ENCODE measurements at places on chromosomes 16 and 17. TPM values are rescaled to one million over a fixed set of nuclear protein-coding genes. Genes with fewer than 3 reads are reported as not detected.
A peak's percentile ranks its signal among the peaks of the same experiment; 100 is the strongest.

DNA sequence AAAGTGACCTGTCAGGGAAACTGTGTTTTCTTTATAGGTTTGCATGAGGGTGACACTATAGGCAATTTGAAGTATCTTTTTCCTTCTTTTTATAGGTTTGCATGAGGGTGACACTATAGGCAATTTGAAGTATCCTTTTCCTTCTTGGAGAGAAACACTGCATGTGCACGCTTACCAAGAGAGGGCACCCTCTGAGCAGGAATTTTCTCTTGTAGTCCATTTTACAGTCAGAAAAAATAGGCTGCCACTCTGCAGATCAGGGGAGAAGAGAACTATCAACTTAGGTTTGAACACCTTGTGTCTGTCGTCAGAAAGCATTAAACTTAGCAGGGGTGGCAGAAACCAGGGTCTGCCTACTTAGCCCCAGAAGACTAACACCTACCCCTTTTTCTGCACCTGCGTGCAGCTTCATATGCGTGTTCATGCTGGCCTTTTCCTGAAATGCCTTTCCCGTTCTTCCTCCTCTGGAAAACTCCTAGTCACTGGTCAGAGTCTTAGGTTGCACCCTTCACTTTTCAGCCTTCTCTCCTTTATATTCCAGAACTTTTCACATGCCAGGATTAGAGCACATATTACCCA lies 16.4 kb upstream of the SMIM36 start:
- no peak for DNase-seq

- no peak for DNase-seq
Measured at GRCh38 chr16:28182183-28182582, 29.6 kb downstream of the XPO6 start.

DNA sequence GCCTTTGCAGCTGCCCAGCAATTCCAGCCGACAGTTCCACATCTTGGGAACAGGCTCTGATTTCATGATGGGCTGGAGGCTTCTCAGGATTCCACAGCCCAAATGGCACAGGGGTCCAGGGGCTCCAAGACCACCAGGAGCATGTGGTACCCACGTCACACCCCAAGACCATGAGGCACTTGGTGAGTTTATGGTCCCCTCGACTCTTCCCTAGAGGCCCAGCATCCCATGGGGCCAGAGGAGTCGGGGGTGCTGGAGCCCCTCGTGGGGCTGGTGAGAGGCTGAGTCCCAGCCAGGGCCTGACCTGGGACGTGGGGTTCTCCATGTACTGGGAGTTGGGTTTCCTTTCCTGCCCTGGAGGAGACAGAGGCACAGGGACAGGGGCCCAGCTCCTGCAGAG lies 10.1 kb upstream of the KRTAP17-1 start:
- no peak for DNase-seq

DNA sequence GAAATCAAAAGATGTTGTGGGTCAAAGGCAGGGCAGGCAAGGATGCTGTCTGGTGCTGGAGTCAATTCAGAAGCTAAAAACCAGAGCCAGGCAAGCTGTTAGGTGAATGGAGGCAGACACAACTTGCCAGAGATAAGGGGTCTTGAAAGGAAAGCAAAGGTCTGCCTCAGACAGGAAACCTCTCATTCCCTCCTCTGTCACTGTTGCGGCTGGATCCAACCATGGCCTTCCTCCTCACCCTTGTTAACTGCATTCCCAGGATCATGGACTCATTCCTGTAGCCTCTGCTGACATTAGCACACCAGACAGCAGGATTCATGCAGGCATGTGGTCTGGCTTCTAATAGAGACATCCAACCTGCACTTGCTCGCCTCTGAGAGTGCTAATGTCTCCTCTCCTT lies 186.7 kb upstream of the HS3ST3A1 start:
- DNase-seq = no peak

GRCh38 chr17:2253362-2253761 lies 50.2 kb downstream of the SMG6 start:
- no peak for DNase-seq

- DNase-seq = no peak
Measured at GRCh38 chr17:45266372-45266926, 4.6 kb upstream of the SPATA32 start.

DNA sequence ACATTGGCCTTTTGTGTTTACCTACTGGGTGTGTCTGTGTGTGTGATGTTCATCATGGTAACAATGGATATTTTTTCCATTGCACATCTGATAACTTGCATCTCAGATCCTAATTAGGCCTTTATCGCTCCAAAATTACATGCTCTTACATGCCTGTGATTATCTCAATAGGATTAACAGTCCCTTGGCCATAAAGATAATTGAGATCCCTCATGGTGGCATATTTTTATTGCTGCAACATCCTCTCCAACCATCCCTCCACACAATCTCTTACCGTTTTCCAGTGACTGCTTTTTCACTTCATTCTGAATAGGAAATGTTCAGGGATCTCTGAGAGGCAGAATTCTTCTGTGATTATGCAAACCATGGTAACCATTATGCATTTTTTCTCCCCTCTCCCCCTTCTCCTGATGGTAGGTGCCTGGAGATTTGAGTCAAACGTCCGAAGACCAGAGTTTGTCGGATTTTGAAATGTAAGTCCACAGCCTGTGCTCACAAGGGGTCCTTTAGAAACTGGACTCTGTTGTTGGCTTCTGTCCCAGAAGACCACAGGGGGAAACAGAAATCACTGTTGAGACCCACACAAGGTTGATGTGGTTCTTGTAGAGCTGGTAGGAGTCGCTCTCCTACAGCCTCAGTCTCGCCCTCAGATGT lies 405.5 kb downstream of the CPPED1 start:
- DNase-seq = no peak

DNA sequence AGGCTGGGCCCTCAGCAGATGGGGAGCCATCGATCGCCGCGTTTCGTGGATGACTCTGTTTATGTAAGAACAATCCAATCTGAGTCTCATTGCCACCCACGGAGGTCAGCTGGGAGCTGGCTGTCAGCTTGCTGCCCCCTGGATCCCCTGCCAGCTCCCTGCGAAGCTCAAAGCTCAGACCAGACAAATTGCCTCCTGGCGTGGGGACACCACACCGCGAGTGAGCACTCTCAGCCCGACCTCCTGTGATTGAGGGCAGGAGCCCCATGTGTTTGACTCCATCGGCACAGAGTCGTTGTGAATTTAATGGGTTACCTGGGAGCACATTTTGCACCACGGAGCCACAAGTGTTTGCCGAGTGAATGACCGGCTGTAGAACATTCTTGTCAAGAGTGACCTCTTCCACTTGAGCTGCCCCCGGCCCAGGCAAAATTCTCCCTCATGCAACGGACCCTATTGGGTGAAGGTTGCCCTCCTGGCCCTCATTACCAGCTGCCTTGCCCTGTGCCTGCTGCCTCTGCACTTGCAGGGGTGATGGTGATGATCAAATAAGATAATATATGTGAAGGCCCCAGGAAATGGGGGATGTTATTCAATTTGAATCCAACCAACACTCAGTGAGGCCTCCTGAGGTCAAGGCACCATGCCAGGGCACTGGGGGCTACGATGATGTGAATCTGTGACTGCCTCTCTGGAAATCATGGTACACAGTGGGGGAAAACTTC lies 7.6 kb upstream of the GFAP start:
- no peak for DNase-seq

- DNase-seq = peak; percentile 76
Measured at GRCh38 chr17:42409523-42410318, 13.3 kb downstream of the CAVIN1 start.

DNA sequence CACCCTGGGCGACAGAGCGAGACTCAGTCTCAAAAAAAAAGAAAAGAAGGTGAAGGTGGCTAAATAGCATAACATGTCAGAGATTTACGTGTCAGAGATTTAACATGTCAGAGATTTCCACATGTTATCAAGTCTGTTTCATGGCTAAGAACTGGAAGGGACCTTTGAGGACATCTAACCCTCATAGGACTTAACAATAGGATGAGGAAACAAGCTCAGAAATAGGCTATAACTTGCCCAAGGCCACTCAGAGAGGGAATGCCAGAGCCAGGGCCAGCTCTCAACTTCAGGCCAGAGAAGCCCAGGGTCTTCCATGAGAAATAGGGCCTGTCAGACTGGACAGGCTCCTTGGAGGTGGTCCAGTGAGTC lies 26.8 kb upstream of the ZNF629 start:
- DNase-seq = no peak

- DNase-seq = peak; percentile 35
Measured at GRCh38 chr17:50893183-50893993, 27.2 kb upstream of the TOB1 start.

- DNase-seq = no peak
Measured at GRCh38 chr17:2631211-2631610, 37.8 kb downstream of the PAFAH1B1 start.

DNA sequence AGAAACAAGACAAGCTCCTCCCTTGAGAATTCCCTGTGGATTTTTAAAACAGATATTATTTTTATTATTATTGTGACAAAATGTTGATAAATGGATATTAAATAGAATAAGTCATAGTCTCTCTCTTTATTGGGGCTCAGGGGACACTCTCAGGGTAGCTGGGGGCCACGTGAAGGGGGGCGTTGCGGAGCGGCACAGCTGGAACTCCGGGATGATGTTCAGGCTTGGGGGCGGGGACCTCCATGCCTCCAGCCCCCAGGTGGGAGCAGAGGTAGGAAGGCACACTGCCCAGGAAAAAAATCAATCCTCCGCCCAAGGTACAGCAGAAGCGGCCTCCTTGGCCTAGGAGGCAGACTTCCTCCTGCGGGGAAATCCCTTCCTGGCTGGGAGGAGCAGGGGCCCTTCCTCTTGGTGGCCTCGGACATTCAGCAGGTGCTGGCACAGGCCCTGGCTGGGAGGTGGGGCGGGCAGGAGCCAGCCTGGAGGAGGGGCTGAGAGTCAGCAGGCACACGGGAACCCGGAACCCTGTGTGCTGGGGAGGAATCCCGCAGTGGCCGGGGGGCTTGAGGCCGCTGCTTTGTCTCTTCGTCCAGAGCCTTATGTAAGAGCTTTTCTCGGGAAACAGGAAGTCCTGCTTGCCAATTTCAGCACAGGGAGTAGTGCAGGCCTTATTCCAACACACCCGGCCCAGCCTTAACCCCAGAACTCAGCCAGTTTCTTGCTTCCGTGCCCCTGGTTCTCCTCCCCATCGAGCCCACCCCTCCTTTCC lies 591 bp upstream of the TNFSF13 start:
- DNase-seq = peak; percentile 93

GRCh38 chr17:57480438-57481196 lies 224.3 kb downstream of the MSI2 start:
- DNase-seq = peak; percentile 54

GRCh38 chr17:29659155-29659554 lies 36.4 kb upstream of the CORO6 start:
- no peak for DNase-seq

DNA sequence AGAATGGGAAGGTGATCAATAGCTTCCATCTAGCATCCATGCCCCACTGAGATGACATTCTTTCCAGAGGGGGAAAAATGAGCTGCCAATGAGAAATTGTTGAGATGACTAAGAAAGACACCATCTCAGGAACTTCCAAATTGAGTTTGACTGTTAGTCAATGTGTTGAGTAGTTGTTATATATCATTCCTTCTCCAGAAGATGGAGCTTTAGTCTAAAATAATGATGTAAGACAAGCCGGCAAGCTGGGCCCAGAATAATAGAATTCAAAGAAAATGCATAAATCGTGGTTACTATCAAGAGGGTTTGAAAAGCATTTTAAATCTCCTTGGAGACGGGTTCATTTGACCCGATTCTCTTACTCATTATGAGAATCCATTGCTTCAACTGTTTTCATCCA lies 71.0 kb upstream of the ATF7IP2 start:
- no peak for DNase-seq

DNA sequence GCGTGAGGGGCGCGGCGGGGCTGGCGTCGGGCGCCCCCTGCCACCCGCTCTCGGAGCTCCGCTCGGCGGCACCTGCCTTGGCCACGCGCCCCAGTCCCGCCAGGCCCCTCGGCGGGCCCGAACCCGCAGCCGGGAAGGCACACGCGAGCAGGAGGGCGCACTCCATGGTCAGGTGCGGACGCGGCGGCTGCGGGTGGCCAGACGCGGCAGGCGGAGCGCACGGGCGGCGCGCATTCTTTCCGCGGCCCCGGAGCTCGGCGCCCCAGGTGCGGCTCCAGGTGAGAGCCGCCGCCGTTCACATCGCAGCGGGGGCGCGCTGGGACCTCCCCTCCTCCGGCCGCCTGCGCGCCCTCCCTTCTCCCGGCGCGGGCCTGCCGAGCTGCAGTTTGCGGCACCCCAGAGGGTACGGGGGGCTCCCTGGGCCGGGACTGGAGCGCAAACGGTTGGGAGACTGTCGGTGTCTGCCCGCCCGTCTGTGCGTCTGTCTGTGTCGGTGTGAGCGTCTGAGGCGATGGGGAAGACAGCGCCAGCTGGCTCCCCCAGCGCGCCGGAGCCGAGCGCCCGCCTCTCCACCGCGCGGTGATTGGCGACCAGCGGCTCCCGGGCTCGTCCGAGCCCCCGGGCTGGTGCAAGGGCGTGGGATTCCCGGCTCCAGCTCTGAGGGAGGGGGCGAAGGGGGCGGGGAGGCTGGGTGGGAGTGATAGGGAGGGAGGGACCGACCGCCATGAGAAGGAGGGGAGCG lies at the start of gene ADAMTS18:
Gene ADAMTS18, minus strand, starts transcription at position 505 of the 742 bp plus-strand sequence. Its CDS starts 339 bp downstream, at position 166.
- DNase-seq = no peak

DNA sequence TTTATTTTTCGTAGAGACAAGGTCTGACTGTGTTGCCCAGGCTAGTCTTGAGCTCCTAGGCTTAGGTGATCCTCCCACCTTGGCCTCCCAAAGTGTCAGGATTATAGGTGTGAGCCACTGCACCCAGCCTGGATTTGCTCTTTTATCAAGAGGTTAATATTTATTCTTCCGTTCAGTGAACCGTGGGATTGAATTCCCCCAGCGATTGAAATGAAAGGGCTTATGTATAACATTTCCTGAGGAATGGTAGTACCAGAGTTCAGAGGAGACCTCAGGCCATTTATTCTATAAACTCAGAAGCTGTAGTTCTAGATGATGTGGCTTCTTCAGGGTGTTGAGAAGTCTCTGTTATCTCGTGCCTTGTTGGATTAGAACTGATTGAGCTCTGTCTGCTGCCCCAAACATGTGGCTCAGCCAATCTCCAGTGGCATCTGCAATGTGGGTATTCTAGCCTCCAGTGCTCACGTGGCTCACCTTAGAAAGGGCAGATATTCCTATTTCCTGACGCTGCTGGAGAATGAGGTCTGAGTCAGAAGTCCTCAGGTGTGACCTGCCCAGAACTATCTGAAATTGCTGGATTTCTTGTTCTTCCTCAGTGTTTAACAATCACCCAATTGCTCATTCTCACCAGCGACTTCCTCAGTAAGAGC lies 22.5 kb downstream of the HMOX2 start:
- no peak for DNase-seq

The FNDC8 gene
- not detected for total RNA-seq

The CHRNE gene
- total RNA-seq = 0.30 TPM

The RIPOR1 gene
- 73.7 TPM for total RNA-seq

The SLC5A11 gene
- not detected for total RNA-seq

The SEZ6L2 gene
- 0.70 TPM for total RNA-seq

The SLC16A3 gene
- 10.0 TPM for total RNA-seq

The NOTUM gene
- total RNA-seq = 0.56 TPM

Measured in Right ventricle myocardium superior (tissue), 1 donor.